Umbilical cord (tissue), 2 donors: ENCODE measurements at places on chromosomes 11 and 22.
A peak's percentile ranks its signal among the peaks of the same experiment; 100 is the strongest.

DNA sequence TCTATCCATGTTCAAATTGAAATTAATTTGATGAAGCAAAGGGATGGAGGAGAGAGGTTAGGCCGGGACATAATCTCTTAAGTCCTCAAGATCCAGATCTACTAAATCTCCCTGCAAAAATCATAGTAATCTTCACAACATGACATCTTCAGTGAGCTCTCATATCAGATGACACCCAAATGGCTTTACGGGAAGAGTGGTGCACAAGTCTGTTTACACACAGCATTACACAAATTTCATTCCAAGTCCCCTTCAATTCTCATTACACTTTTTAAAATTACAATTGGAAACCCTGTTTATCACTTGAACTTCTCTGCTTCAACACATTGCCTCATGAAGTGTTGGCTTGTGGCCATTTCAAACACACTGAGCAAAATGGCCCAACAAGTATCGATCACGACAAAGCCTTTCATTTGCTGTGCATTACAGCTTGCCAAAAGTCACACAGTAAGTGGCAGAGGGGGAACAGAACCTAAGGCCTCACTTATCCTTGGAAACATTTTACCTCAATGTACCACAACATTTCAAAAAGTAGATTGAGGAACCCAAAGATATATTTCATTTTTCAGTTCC is 17.9 kb upstream of the TPH1 start:
- DNase-seq = no peak

GRCh38 chr11:130323452-130324450 is 9.0 kb upstream of the ZBTB44 start:
- DNase-seq = no peak

- no peak for DNase-seq
Measured at GRCh38 chr11:17296852-17297559, 20.5 kb downstream of the NUCB2 start.

- DNase-seq = no peak
Measured at GRCh38 chr11:26194881-26195280, 137.0 kb upstream of the ANO3 start.

- no peak for DNase-seq
Measured at GRCh38 chr11:57426439-57426928, 437 bp downstream of the SLC43A3 start.

DNA sequence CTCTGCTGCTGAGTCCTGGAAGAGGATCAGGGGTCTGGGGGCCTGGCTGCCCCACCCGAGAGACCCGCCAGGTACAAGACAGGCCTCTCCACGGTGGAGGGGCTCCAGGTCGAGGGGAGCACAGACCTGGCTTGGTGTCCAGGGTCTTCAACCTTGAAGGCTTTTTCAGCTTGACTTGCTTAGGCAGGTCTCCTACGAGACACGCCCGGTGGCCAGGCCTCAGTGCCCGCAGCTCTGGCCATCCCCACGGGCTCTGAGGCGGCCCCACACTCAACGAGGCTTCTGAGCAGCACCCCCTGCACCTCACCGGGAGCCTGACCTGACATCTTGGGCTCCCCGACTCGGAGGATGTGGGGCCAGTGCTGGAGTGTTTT is 6.6 kb upstream of the PLXNB2 start:
- DNase-seq = no peak

DNA sequence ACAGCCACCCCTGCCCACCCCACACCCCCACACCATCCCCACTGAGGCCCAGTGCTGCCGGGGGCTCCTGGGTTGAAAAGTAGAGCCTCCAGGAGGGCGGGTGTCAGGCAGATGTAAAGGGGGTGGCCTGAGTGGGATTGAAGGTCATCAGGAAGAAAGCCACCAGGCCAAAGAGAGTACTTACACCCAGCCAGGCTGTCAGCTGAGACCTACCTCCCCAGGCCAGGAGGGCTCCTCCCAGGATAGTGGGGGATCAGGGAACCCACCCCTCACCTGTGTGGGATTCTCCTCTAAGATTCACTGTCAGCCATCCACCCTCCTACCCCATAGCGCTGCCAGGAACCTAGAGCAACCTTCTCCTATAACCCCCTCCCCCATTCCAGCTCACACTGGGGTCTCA is 17.2 kb upstream of the FCHSD2 start:
- no peak for DNase-seq

- DNase-seq = no peak
Measured at GRCh38 chr11:9103542-9104276, 12.3 kb upstream of the SCUBE2 start.

DNA sequence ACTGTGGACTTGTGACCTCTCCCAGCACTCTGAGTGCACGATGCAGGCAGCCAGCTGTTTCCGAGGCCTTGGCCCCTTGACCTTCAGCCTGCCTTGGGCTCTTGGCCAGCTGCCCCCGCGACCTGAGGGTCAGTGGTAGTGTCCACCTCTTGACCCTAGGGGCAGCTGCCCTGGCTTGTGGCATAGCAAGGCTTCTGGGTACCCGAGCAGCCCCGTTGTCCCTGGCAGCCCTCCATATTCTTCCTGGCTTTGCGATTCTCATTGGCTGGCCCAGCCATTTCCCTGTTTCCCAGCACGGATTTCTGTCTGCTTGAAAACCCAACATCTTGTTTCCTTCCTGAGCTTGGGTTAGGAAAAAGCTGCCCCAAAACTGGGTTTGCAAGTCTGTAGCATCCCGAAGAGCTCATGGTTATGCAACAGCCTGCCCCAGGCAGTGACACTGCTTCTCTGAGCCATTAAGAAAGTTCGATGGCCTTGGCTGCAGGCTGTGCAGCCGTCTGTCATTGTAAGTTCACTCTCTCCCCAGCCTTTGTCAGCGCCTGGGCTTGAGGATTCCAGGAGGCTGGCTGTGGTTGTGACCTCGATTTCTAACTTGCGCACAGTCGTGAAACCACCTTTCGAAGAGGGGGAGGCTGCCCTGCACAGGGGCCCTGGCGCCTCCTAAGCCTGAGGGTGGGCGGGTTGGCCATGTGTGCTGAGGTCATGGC is 48.8 kb downstream of the FBLN1 start:
- peak; percentile 57 for DNase-seq

DNA sequence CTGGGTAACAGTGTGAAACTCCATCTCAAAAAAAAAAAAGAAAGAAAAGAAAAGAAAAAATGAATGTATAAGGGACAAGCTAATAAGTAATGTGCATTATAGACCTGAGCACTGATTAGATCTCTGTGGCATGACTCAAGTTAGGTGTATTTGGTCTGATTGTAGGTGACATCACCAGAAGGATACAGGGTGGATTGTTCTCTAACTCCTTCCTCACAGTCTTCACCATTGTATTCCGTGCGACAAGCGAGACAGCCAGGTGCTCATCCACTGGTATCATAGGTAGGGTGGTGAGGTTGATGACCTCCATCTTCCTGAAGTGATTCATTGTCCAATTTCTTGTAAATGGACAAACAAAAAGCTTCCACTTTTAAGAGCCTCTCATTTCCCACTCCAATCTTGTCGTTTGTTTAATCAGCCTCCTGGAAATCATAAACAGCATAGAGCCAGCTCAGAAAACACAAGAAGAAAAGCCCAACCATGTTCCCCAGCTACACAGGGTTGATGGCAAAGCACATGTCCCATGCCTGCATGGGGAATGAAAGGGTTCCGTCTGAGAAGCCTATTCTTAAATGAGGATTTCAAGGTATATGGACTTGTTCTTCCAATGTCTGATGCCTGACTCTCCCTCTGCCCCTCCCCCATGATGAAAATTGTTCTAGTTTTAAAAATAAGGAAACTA is 6.2 kb downstream of the FAM227A start:
- DNase-seq = no peak

DNA sequence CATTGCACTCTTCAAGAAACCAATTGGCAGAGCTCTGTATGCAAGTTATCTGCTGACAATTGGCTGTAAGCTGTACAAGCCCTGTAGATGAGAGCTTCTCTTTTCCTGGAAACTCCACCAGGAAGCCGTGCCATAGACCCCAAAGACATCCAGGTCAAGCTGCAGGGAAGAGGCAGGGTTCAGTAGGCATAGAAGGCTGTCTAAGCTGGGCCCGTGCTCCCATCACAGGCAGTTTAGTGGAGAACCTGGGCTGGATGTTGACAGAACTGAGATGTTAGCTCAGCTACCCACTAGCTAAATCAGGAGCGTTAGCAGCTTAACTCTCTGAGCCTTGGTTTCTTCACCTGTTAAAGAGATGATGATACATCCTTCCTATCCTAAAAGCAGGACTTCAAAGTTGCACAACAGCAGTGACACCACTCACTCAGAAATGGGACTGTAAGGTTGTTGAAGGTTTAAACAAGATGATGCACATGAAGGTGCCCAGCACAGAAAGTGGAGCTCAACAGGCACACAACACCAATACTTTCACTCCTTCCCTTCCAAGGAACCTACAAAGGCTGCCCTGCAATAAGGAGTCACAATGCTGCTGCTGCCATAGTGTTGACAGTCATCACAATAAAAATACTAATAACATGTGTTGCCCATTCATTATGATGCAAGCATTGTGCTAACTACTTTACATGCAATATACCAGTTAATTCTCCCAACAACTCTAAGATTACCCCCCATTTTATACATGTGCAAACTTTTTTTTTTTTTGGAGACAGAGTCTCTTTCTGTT is 115.4 kb downstream of the ZBTB16 start:
- no peak for DNase-seq
